ENCODE measurements at places on chromosomes 12 and 14. TPM values are rescaled to one million over a fixed set of nuclear protein-coding genes. Genes with fewer than 3 reads are reported as not detected.

Gene ERP29
- 177 TPM for total RNA-seq

Gene CYP27B1
- total RNA-seq = 2.2 TPM

Gene SMCO3
- total RNA-seq = not detected

Gene SLC17A8
- total RNA-seq = 2.6 TPM

- no peak overlapping the region for H3K4me3 ChIP-seq
- H3K36me3 ChIP-seq = no peaks in the 10 kb centered on the region
- no peak overlapping the region for H3K27ac ChIP-seq
- H3K4me1 ChIP-seq = no peaks in the 10 kb centered on the region
- H3K27me3 ChIP-seq = peaks cover 56% of the 10 kb centered on the region
Observed at GRCh38 chr12:52561880-52562449, 9.0 kb upstream of the KRT71 start.

GRCh38 chr14:53840444-53840843 is 116.2 kb downstream of the BMP4 start:
- DNase-seq = no peak
- H3K36me3 ChIP-seq = no peaks in the 10 kb centered on the region
- H3K4me3 ChIP-seq = no peak overlapping the region
- H3K27ac ChIP-seq = no peak overlapping the region

DNA sequence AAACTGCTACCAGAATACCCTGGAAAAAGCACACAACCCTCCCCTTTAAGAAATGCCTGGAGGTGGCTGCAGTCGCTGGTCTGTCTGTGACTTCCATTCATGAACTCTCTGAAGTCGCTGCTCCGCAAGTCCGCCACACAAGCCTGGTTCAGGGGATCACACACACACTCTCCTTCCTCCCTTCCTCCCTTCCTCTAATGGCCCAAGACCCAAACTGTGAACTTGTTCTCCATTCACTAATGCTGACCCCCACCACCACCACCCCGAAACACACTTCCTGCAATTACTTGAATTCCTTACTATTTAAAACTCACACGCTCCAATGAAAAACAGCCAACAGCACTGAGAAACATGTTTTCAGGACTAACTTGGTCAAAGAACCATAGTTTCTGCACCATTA is 1.0 kb upstream of the LMO3 start:
- DNase-seq = no peak
- H3K27me3 ChIP-seq = peaks cover 95% of the 10 kb centered on the region
- H3K4me3 ChIP-seq = peak overlapping the region; percentile 91
- no peaks in the 10 kb centered on the region for H3K36me3 ChIP-seq

DNA sequence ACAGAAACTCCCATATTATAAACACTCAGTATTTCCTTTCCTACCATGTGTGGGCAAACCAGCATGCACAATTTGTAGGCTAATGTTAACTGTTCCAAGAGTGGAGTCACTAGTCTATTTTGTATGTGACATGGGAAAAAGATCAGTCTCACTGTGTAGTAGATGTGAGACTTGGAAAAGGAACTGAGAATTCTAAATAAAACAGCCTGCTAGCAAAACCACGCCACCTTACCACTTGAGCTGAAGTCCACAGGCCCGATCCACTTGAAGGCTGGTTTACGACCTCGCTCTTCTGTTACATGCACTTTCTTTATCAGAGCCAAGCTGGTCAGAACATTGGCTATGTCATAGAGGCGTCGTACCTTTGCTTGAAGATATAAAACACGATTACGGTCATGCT is 22.5 kb downstream of the E2F7 start:
- no peak overlapping the region for H3K27ac ChIP-seq
- no peaks in the 10 kb centered on the region for H3K27me3 ChIP-seq
- no peak overlapping the region for H3K4me3 ChIP-seq
- no peak for DNase-seq
- no peaks in the 10 kb centered on the region for H3K4me1 ChIP-seq

Data from type B pancreatic cell (in vitro differentiated cells).